Activated CD8-positive, alpha-beta memory T cell treated with anti-CD3 and anti-CD28 coated beads for 24 hours (primary cell): ENCODE measurements at places on chromosomes 3 and 15.

GRCh38 chr15:67917037-67917436 is 77.2 kb upstream of the RNU6-1 start:
- DNase-seq = no peak

GRCh38 chr3:45549961-45550360 is 44.6 kb upstream of the LIMD1 start:
- no peak for DNase-seq

DNA sequence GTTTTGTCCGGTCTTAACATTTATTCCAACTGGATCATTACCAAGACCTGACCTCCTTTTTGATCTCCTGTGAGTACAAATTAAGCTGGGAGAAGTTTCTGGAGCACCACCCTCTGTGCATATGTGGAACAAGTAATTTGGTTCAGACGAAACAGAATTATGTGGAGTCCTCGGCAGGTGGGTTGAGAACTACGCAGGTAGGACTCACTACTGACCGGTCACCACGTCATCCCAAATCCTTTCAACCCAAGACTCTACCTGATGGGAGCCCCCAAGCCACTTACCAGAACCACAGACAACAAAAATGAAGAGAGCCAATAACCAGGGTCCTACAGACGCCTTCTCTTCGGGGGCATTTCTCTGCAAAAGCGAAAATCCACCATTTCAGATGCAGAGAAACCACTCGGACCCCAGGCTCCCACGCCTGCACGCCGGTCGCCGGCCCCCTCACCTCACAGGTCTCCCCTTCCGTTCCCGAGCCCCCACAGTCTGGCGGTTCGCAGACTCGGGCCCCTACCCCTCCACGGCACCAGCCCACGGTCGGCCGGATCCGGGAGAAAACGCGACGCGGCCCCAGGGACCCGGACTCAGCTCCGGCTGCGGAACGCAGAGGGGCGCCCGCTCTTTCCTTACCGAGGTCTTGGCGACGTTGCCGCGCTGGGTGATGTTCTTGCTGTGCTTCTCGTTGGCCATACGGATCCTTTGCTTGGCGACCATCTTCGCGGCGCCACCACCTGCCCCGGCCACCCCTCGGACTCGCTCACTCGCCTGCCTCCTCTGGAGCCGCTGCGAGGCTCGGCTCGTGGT is 674 bp downstream of the SERP1 start:
- DNase-seq = no peak

DNA sequence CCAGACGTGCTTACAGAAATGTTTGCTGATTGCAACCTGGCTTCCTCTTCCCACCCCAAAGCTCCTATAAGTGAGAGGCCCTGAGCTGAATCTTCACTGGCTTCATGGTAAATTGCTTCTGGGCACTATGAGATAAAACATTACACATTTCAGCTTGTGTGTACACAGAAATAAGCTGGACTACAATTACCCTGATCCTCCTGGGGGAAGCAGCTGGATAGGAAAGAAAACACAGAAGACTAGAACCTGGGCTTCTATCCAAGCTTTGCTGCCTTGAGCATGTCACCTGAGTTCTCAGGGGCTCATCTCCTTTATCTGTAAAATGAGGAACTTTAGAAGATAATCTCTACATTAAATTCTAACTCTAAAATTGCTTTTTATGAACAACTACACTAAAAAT is 40.3 kb downstream of the THBS1 start:
- no peak for DNase-seq

GRCh38 chr3:198030125-198030524 is 70.1 kb downstream of the LMLN start:
- no peak for DNase-seq

DNA sequence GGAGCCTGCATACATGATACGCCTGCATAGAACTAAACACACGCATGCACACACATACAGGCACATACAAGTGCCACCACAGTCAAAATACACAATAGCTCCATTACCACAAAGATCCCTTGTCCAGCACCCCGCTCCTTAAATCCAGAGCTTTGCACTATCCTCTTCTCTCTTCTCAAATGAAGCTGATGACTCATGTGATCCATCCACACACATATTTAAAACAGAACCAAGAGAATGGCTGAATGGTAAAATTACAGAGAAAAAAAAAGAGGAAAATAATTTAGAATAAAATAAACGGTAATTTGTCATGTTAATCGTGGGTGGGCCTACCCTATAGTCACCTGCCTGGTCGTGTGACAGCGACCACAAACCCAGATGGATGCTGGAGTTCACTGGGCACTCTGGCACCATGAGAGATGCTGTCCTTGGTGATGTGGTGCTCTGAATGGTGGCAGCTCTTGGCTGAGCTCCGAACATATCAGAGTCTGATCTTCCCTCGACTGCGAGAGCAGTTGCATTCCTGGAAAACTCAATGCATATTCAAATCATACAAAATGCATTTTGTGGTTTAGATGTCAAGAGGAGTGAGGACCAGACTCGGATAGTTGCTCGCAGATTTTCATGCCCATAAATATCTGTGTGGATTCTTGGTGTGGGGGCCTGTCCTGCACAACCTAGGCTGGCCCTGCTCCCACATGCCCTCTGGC is 8.9 kb downstream of the IQSEC1 start:
- DNase-seq = no peak

GRCh38 chr15:78003539-78004008 is 73.9 kb downstream of the TBC1D2B start:
- no peak for DNase-seq

- DNase-seq = no peak
Observed at GRCh38 chr15:95025924-95026728, 794.8 kb downstream of the MCTP2 start.

DNA sequence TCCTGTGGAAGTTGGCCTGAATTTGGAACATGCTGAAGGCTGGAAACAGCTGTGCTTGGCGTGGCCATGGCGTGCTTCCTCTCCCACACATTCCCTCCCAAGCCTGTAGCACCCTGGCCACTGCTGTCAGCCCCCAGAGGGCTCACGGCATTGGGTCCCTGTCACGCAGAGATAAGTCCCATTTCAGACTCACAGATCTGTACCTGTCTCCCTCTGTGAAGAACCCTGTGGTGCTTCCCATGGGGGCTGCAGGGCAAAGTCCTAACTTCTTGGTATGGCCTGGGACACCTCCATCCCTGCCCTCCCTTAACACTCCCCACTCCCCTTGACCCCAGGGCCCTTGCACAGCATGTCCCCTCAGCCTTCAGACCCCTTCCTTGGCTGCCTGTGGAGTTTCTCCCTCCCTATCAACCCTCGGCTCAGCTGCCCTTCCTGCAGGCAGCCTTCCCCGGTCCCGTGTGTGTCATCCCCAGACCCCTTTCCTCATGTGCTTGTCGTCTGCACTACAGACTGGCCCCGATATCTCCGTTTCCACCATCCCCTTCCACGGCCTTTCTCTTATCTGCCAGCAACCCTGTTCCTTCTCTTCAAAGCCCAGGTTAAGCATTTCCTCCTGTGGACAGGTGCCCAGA is 28.6 kb downstream of the ABTB1 start:
- DNase-seq = no peak

DNA sequence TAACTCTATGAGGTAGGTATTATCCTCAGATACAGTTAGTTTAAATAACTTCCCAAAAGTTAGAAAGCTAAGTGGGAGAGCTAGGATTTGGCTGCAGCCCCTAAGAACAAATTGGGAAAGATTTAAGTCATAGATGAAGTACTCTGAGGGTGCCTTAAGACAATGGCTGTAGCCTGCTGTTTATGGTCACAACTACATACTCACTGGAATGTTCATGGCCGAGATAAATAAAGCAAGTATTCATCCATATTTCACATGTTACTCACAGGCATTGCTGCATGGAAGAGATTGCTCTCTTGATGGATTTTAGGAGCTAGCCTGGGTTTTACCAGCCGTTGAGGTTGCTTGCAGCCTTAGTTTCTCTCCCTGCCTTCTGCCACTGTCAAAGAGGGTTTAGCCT is 145.0 kb downstream of the CMSS1 start:
- DNase-seq = no peak

GRCh38 chr15:100245487-100245820 is 96.3 kb downstream of the ADAMTS17 start:
- DNase-seq = no peak

- no peak for DNase-seq
Observed at GRCh38 chr15:40915679-40916078, 13.5 kb upstream of the DLL4 start.
